ENCODE measurements at places on chromosomes 7 and 10.

DNA sequence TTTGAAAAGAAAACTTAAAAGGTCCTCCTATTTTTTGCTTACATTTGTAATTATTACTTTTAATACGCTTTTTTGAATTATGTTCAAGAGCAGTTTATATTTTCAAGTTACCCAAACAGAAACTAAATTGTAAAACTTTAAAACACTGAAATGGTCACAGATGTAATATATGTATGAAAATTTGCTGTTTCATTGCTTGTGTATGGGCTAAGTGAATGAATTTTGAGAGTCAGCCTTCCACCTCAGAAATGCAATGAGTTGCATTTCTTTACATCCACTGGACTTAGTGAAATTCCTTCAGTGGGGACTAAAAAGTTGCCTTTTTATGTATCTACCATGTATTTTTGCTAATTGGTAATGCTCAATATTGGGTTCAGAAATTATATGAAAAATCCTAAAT is 1.6 kb downstream of the VPS26A start:
- DNase-seq: no peak

DNA sequence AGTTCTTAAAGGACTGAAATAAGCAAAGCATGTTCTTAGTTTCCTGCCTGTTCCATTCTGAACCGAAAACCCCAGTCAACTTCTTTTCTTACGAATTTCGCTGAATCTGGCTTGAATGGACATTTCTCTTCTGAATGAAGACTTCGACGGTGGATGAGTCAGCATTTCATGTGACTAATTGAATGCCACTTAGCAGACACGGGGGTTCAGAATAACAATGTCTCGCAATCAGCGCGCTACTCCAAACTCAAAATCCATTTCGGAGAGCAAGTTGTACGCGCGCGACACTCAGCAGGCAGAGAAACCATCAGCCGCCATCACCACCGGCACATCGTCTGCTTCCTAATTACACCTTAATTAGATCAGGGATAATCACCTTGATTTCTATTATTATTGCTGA is 239.0 kb upstream of the KLF6 start:
- peak; percentile 47 for DNase-seq

DNA sequence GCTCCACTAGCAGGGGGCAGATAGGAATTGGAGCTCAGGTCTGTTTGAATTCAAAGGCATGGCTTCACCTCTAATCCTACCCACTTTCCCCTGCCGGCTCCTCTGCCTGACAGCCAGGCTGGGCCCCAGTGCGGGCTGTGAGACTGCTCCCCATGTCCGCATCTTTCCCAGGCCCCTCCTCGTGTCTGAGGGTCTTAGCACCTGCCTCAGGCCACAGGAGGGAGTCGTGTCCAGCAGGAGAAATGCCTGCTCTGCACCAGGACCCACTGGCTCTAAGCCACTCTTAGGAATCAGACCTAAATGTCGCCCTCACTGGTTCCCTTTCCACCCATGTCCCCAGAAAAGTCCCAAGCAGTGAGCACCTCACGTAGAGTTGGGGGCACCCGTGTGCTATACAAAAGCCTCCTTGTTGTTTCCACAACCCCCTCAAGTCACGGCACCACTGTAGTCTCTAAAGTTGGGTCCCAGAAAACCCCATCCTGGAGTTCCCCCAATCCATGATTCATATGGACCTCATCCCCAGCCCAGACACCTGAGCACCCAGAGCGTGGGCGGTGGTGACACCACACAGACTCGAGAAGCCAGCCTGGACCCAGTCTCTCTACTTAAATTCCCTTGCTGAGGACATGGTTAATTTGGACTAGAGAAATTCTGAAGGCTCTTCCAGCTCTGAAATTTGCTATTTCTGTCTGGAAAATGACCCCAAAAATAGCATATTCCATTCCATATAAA is 466.4 kb upstream of the ZMIZ1 start:
- no peak for DNase-seq

DNA sequence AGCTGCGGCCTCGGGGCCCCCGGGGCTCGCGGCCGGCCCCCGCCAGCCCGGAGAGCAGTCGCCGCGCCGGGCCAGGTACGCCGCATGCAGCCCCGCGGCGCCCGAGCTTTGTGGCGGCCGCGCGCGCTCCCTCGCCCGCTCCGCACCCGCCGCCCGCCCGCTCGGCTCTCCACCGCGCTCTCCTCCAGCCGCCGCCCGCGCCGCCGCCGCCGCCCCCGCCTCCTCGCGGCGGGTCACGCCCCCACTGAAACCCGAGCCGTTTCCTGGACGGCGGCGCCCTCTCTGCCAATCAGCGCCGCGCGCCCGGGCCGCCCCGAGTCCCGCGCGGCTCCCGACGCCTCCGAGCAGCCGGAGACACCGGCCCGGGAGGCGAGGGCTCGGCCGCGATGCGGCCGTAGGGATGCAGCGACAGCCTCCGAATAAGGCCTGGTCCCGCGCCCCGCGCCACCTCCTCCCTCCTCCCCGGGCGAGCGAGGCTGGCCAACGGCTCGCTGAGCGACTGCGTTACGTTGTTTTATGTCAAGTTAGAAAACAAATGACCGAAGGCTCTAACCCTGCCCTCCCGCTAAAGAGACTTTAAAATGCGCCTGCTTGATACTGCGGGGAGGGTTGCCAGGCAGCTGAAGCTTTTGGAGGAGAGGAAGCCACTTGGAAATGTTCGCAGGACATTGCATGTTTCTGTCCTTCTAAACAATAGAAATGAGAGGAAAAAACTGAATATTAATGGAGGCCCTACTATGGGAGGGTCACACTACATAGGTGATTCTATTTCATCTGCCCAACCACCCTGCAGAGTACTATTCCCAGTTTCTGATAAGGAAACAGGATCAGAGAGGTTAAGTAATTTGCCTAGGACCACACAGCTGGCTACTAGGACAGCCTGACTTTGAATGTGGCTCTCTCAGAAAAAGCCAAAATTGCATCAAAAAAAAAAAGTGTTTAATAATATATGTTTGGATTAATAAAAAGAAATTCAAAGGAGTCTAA is at the start of gene FGFR2:
FGFR2 (minus strand) TSS at position 182 of the 987 bp plus-strand sequence. CDS start 4,627 bp downstream, outside the sequence.
- peak; percentile 23 for DNase-seq

DNA sequence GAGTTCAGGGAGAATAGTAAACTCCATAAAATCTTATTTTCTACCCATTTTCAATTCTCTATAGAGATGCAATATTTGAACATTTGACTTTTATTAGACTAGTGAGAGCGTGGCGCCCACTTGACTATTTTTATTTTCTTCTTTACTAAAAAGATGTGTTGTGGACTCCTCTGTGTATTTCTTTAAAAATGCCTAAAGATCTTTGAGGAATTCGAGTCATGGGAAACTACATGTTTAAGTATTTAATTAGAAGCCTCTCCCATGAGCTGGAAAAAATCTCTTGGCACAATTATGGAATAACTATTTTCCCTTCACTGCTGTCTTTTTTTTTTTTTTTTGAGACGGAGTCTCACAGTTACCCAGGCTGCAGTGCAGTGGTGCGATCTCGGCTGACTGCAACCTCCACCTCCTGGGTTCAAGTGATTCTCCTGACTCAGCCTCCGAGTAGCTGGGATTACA is 124.2 kb downstream of the ARHGAP12 start:
- DNase-seq: no peak

DNA sequence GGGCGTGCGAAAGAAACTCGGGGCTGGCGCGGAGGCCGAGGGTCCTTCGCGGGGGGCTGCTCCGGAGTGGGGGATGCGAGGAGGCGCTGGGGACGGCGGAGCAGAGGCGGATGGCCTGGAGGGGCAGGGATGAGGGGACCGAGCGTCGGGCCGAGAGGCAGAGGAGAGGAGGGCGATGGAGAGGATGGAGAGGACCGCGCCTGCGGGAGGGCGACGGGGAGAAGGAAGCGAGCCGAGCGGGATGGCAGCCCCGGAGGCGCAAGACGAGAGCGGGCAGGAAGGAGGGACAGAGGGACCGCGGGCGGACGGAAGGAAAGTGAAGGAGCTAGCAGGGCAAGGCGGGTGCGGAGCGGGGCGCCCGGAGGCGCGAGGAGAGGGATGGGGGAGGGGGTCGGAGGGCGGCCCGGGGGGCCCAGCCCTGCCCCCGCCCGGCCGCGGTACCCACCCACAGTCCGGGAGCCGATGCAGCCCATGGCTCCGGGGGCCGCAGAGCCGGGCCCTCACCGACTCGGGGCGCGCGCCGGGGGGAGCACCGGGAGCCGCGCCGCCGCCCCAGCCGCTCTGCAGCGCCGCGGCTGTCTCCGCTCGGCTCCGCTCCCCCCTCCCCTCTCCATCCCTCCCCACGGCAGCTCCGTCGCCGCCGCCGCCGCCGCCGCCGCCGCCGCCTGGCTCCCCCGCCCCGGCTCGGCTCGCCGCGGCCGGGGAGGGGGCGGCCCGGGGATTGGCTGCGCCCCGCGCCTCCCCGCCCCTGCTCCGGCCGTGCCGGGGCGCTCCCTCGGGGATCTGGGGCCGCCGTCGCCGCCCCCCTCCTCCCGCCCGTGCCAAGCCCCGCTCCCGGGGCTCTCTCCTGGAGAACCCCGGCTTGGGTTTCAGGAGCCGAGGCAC is at the start of gene FAM131B:
FAM131B (minus strand) TSS at position 583 of the 885 bp plus-strand sequence; CDS start at position 473, 110 bp downstream.
- no peak for DNase-seq

DNA sequence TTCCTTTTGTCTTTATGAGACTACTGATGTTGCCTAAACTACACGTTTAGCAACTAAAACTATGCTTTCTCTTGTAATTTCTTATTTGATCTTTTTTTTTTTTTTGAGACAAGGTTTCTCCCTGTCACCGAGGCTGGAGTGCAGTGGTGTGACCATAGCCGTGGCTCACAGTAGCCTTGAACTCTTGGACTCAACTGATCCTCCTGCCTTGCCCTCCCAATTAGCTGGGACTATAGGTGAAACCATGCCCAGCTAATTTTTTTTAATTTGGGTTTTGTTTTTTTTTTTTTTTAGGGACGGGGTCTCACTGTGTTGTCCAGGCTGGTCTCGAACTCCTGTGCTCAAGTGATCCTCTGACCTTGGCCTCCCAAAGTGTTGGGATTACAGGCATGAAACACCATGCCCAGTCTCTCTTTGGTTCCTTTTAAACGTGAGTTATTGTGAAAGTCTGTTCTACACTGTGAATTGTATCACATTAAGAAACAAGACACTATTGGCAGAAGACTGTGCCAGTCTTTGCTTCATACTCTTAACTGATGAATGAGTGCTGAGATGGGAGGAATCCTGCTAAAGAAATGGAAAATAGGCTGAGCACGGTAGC is 6.4 kb downstream of the TMEM248 start:
- no peak for DNase-seq
